ENCODE measurements at places on chromosomes 1 and 21.

- peak; percentile 7 for DNase-seq
These were observed 16.0 kb upstream of the EPS15 start for GRCh38 chr1:51535006-51535592.

DNA sequence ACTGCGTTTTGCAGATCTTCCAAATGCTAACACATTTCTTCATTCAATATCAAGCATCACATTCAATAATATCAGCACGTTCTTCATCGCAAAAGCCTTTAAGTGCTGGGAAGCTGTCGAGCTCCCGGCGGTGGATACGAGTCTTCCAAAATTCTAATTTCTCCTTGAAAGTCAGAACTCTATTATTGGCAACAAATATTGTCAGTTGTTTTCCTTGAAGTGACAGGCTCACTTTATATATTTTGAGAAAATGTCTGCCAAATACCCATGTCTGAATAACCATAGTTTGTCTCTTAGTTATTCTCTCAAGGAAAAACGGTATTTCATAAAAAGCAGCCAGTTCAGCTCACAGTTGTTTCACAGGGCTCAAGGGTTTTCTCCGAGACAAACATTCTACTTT, 226.2 kb upstream of the C1orf174 start:
- DNase-seq, result no peak

DNA sequence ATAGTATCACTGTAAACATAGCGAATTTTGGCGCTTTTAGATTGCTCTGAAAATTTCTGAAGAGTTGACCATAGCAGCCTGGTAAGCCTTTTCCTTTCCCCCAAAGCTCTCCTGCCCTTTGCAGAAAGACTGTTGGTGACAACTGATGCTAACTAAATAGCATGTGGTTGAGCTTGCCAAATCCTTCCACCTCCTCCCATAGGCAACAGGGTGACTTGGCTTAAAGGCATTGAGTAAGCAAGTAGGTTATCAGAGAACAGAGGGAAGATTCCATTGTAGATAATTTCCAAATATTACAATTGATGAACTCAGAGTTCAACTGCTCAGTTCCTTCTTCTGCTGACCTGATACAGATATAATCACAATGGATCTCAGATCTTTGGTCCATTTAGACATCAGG, 19.9 kb upstream of the HMGCL start:
- no peak for DNase-seq

DNA sequence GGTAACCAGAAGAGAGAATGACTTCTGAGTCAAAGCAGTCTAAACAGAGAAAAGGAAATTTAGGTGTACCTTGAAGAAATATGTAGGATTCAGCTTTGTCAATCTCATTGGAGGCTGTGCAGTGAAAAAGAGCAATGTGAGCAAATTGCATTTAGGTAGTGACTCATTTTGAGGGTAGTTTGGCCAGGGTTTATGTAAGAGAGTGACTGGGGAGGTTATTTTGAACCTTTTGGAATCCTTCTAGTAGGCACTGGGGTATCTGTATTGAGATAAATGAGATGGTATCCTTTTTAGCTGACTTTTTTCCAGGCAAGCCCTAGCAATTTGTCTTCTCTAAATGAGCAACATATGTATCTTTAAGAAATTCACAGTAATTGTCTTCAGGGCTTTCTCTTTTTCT, 95.9 kb downstream of the DISP1 start:
- DNase-seq, result no peak

DNA sequence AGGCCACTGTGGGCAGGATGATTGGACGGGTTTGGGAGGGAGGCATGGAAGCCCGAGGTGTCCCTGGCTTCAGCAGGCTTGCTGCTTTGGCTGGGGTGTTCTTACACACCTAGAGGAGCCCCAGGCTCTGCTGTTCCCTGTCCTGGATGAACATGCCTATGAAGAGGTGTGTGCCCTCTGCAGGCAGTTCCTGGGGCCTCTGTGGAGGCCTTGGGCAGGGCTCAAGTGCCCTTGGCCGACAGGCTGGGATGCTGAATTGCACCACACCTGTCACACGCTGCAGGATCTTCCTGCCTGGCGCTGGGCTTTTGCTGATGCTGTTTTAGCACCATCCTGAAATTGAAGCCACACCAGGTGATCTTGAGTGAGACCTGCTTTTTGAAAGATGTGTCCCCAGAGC, 415.0 kb upstream of the VAMP3 start:
- DNase-seq, result no peak

GRCh38 chr1:76352741-76353435, 278.3 kb downstream of the ST6GALNAC3 start:
- no peak for DNase-seq

DNA sequence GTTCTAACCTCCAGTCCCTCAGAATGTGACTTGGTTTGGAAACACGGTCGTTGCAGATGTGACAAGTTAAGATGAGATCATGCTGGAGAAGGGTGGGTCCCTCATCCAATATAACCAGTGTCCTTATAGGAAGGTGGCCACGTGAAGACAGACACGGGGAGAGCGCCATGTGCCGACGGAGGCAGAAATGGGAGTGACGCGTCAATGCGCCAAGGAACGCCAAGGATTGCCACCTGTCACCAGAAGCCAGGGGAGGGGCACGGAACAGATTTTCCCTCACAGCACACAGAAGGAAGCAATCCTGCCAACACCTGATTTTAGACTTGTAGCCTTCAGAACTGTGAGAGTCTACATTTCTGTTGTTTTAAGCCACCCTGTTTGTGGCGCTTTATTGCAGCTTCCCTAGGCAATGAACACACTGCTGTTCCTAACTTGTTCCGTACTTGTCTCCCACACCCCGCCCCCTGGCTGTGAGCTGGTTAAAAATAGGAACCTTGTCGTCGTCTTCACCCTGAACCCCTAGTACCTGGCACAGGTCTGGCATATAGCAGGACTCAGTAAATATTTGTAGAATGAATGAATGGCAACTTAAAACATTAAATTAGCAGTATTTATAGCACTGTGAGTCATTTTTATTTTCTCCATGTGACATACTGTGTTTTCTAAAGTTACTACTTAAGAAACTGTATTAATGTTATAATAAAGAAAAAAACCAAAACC, 14.2 kb downstream of the RIMS3 start:
- no peak for DNase-seq

GRCh38 chr1:201673915-201674314, 135.0 kb downstream of the NAV1 start:
- no peak for DNase-seq

DNA sequence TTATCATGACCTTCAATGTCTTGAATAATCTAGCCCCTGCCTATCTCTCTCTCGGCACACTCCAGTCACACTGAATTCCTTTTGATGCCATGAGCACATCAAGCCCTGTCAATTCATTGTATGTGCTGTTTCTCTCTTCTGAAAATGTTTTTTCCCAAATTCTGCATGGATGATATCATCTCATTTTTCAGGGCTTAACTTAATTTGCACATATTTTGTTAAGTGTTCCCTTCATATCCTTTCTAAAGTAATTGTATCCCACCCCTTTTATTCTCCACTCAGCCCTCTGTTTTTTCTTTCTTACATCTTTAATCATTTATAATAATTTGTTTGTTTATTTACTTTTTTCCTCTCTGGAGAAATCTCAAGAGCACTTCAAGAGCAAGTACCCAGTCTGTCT, 149.9 kb downstream of the ZNF326 start:
- no peak for DNase-seq

GRCh38 chr21:20998886-20999285, 677 bp downstream of the NCAM2 start:
- DNase-seq, result no peak

DNA sequence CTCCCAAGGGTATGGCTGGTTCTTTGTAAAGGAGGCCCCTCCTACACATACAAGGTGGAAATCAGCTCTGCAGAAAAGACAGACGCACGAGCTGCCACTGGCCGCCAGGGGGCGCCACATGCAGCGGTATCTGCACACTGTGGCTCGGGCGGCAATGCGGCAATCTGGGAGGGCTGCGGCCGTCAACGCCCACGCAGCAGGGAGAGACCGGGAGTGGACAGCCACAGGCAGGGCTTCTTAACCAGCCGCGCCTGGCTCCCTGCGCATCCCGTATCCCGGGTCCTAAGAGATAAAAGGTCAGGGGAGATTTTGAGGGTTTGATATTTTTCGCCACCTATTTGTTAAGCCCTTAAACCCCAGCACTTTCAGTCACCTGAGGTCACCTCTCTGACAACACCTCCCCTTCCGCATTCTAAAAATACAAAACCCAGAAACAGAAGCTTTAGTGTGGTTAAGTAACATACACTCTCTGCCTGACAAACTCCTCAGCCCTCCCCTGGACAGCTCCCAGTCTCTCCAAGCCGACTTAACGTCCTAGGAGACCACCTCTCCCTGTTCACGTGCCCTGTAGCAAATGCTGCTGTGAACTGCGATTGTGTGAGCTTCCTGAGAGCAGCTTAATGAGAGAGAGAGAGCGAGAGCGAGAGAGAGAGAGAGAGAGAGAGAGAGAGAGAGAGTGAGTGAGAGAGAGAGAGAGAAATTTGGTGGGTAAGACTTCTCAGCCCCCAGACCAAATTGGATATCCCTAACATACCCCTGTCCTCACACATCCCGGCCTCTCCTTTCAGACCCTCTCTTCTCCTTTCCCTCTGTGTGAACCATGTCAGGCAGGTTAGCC, 13.5 kb upstream of the KCNA2 start:
- peak; percentile 83 for DNase-seq

- DNase-seq, result no peak
These were observed 127.2 kb downstream of the FAM78B start for GRCh38 chr1:166039436-166040201.

DNA sequence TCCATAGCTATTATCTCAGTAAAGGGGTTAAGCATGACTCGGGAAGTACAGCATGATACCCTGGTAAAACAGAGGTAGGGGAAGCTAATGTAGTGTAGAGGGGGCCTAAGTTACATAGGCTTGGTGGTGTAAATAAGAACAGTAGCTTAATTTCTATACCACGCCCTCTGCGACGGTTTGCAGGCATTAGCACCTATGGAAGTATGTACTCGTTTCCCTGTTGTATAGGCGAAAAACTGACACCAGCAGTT, 470 bp upstream of the NAXE start:
- DNase-seq, result no peak

DNA sequence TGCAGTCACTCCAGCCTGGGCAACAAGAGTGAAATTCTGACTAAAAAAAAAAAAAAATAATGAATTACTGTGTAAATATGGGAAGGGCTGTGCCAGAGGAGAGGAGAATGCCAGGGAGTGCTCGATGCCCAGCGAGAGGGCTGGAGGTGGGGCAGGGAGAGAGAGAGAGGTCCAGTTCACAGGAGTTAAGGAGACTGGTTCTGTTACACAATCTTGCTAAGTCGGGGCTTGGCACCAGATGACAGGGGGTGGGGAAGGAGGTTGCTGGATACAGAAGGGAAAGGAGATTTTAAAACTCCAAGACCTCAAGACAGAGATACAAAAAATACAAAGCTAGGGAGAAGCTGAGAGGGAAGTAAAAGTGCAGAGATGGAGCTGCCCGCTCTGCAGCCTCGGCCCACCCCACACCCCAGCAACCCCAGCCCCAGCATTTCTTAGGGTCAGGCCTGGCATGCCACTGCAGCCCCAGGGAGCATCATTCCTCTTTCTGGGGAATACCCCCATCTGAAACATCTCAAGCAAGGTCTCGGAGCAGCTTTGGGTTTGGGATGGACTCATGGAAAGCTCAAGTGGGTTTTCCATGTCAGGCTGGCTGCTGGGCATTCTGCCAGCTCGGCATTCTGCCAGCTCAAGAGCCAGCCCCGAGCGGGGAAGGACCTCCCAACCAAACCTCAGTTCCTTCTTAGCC, 991 bp downstream of the SELENBP1 start:
- no peak for DNase-seq

DNA sequence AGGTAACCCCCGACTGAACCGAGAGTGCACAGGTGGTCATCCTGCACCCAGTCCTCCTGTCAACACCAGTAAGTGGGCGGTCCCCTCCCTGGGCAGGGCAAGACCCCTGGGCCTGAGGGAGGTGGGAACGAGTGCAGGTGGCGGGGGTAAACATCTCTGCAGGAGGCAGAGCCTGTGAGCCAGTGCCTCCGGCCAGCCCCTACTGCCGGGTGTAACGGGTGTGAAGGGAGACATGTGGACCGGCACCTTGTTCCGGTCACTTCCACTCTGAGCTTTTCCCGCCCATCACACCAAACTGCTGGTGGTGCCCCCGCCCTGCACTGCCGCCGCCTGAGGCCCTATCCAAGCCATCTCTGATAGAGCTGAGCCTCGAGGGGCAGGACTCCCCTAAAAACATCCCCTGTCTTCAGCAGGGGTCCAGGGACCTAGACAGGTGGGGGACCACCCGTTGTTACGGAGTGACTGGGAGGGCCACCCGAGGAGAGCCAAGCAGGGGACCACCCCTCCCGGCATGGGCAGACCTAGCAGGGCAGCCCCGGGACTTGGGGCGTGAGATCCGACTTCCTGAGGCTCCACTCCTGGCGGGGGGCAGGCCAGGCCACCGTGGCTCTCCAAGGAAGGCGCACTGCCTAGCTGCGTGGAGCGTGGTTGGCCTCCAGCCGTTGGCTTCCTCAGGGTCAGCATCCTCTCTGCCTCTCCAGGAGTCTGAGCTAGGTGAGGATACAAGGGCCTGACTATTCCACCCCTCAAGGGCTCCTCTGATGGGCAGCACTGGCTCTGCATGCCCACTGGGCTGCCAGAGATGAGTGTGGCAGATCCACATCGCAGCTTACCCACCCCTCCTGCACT, 43.8 kb upstream of the LBR start:
- DNase-seq, result no peak

DNA sequence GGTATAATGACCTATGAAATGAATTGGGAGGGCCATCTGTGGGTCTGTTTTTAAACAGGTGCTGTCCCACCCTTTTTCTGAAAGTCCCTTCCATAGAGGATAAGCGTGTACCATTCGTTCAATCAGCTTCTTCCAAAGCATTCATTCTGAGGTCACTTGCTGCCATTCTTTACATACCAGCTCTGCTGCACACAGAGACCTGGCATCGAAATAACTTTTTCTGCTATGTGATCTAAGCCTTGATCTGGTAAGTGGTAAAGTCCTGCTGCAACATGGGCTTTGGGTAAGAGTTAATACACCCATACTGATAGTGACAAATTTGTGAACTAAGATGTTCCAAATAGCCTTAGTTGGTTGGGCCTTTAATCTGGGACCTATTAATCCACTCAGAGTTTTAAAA, 38.9 kb downstream of the DR1 start:
- no peak for DNase-seq

Measured in T follicular helper cell (primary cell).